ENCODE measurements at places on chromosomes 11 and 22.

GRCh38 chr11:72820439-72821139, 6.4 kb downstream of the ATG16L2 start:
- DNase-seq, result no peak

DNA sequence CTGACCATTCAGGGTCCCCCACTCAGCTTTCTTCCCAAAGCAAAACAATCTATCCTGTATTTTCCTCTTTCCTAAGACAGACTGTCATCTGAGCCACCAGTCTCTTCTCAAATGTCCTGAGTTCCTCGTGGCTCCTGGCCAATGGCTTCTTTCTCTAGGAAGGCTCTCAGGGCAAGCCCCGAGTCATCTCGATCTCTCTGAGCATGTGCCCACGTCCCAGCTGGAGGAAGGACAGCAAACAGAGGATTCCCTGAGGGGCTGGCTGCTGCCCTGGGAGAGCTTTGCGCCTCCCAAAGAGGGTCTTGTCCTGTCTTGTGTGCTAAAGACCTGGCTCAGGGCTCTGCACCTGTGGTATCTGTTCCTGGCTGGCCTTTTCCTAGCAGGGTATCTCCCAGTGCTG, 8.3 kb downstream of the SLC37A2 start:
- DNase-seq, result no peak

- DNase-seq, result no peak
These were observed 14.5 kb upstream of the ZDHHC13 start for GRCh38 chr11:19102521-19102900.

GRCh38 chr22:36375071-36375980, 12.4 kb downstream of the MYH9 start:
- DNase-seq, result no peak

GRCh38 chr22:40764763-40765441, 54.2 kb downstream of the SLC25A17 start:
- no peak for DNase-seq

DNA sequence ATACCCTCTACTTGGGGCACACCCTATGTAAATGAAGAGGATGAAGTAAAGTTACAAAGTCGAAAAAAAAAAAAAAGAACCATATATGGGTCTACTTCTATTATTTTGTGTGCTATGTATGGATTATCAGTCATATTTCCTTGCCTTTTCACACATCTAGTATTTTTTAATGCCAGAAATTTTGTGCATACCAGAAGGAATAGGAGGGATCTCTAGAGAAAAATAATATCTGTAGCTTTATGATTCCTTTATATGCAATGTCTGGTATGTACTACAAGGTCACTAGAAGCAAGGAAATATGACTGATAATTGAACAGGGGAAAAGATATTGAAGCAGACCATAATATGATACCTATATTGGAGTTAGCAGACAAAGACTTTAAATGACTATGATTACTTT, 713.4 kb downstream of the OPCML start:
- no peak for DNase-seq

GRCh38 chr11:43576320-43576802, 104.2 kb upstream of the HSD17B12 start:
- DNase-seq, result no peak

- DNase-seq, result no peak
These were observed 14.3 kb downstream of the ARFGAP3 start for GRCh38 chr22:42842658-42843370.

- DNase-seq, result no peak
These were observed 7.6 kb upstream of the OR52K2 start for GRCh38 chr11:4441515-4441914.

DNA sequence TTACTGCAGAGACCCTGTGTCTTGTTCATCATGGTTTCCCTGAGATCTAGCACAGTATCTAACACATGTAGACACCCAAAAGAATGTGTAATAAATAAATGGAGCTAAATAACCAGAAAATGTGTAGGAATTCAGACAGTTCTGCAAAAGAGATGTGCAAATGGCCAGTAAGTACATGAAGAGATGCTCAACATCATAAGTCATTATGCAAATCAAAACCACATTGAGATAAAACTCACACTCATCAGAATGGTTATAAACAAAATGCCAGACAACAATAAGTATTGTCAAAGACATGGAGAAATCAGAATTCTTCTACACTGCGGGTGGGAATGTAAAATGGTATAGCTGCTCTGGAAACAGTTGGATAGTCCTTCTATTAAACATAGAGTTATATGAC, 88.5 kb downstream of the RBFOX2 start:
- DNase-seq, result no peak

DNA sequence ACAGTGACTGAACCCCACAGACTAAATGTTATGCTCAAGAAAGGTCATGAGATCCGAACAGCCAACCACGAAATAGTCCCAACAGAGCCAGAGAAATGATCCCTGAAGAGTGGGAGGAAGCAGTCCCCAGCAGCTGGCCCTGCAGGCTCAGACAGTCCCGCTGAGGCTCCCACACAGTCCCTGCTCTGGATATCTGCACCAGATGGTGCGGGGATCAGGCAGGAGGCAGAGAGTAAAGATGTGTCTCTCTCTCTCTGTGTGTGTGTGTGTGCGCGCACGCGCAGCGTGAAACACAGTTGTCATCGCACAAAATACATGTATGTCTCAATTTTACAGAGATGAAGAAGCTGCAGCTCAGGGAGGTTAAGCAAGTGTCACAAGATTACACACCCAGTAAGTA, 27.9 kb downstream of the GUCY1A2 start:
- DNase-seq, result no peak

GRCh38 chr11:76512851-76513653, 68.2 kb downstream of the EMSY start:
- DNase-seq, result no peak

- no peak for DNase-seq
These were observed 92.0 kb downstream of the CEP164 start for GRCh38 chr11:117419482-117420142.

- DNase-seq, result no peak
These were observed 63.0 kb downstream of the TNRC6B start for GRCh38 chr22:40240686-40241085.
